Fibroblast of villous mesenchyme (primary cell): ENCODE measurements at places on chromosomes 11 and 22.

DNA sequence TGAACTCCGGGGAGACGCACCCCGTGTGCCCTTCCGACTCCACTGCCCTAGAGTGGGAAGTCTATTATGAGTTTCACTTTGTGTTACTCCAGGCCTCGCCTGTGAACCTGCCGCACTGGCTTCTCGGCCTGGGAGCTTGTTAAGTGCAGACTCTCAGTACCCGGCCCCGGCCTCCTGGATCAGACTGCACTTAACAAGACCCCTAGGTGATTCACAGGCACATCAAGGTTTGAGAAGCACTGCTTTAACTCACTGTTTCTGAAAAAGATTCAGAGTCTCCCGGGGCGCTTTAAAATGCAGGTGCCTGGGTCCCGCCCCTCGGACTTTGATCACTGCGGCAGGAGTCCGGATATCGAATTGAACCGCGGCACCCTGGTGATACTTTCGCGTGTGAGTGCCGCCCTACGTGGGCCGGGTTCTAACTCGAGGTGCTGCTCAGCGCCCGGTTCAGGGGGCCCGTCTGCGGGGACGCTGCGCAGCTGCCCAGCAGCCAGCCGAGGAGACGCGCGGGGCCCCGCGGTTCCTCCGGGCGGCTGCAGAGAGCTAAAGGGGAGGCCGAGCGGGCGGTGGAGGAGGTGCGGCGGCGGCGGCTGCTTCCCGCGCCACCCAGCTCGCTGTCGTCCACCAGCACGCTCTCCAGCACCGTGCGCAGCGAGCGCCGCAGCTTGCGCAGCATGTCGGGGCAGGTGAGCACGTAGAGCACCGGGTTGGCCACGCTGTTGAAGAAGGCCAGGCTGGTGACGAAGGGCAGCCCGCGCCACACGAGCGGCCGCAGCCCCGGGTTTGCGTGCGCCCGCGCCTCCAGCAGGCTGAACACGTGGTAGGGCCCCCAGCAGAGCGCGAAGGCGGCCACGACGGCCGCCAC, 3.4 kb downstream of the PTGDR2 start:
- DNase-seq: no peak

DNA sequence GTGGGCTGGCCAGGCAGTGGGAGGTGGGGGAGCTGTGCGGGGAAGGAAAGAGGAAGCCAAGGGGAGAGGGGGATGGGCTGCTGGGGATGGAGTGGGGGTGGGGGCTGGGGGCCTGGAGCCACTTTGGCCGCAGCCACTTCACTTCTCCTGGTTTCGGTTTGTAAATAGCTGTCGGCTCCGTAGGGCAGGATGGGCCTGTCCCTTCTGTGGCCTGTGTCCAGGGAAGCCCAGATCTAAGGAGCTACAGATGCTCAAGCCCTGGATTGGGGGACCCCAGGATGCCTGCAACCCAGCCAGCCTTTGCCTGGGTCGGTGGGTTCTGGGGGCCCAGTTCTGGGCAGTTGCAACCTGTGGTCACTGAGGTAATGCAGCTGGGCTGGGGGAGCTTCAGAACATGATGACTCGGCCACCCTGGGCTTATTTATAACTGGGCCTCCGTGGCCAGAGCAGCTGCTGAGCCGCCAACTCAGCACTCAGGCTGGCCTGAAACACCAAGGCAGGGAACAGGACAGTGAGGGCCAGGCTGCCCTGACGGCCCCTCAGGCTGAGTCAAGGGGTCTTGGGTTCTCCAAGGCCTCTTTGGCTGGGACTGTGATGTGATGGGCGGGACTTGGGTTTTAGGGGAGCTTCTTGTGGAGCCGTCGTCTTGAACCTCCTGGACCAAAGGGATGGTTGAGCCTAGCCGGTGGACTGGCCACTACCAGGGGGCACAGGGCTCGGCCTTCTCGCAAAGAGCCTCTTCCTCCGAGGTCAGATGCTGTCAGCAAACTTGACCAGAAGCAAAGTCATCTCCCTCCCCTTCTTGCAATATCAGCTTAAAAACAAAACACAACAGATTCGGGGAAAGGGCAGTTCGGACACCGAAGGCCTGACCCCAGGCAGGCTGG, 15.0 kb upstream of the SLC39A13 start:
- peak; percentile 67 for DNase-seq

DNA sequence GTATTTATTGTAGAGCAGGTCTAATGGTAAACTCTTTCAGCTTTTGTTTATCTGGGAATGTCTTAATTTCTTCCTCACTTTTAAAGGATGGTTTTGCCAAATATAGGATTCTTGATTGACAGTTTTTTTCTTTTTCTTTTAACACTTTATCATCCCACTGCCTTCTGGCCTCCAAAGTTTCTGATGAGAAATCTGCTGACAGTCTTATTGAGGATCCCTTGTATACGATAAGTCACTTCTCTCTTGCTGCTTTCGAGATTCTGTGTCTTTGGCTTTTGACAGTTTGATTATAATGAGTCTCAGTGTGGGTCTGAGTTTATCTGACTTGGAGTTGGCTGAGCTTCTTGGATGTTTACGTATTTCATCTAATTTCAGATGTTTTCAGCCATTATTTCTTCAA, 6.7 kb upstream of the TSKU start:
- no peak for DNase-seq

- no peak for DNase-seq
Measured at GRCh38 chr11:113859665-113860064, 15.7 kb downstream of the USP28 start.

- DNase-seq: peak; percentile 72
Measured at GRCh38 chr22:17957693-17958092, 66.7 kb downstream of the MICAL3 start.

DNA sequence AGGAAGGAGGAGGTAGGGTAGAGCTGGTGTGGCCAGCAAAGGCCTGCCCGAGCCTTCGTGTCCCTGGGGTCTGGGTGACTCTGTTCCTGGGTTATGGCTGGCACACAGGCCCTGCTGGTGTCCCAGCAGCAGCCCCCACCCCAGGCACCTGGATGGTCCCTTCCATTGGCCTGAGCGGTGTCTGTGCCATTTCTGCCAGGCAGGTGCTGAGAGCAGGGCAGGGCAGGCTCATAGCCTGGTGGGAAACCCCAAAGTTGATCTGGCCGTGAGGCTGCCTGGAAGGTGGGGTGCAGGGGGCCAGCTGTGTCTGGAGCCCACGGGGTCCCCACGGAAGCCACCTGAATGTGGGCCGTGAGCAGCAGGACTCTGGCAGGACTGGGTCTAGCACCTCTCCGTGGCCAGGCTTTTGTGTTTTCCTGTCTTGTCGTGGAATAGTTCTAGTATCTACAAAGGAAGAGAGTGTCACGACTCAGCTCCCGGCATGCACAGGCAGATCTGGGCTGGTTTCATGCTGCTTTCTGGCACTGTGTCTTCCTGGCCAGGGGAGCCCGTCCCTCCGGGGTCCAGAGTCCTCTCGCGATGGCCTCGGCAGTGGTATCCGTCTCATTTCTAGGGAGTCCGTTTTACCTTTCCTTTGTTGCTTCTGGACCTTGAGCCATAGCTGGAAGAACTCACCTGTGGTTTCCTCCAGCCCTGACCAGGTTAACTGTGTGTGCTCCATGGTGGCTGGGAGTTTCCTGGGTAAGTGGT, 83.7 kb downstream of the KCNQ1 start:
- DNase-seq: no peak

- peak; percentile 66 for DNase-seq
Measured at GRCh38 chr22:36405671-36406538, 18.1 kb upstream of the MYH9 start.

DNA sequence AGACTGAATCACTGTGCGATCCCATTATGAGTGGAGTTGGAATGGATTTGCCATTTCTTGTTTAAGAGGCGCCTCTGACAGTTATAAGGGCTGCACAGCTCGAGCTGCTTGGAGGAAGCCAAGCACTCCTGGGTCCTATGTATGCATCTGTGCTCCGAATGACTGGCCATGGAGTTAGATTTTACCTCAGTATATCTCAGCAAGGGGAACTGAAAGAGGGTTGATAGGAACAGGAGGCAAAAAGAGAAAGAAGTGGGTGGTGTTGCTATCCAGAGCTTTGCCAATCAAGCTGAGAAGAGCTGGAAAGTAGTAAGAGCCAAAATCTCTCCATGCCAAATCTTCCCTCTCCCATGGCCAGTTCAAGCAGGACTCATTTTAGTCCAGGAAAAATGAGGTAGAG, 632.0 kb upstream of the KIRREL3 start:
- no peak for DNase-seq

DNA sequence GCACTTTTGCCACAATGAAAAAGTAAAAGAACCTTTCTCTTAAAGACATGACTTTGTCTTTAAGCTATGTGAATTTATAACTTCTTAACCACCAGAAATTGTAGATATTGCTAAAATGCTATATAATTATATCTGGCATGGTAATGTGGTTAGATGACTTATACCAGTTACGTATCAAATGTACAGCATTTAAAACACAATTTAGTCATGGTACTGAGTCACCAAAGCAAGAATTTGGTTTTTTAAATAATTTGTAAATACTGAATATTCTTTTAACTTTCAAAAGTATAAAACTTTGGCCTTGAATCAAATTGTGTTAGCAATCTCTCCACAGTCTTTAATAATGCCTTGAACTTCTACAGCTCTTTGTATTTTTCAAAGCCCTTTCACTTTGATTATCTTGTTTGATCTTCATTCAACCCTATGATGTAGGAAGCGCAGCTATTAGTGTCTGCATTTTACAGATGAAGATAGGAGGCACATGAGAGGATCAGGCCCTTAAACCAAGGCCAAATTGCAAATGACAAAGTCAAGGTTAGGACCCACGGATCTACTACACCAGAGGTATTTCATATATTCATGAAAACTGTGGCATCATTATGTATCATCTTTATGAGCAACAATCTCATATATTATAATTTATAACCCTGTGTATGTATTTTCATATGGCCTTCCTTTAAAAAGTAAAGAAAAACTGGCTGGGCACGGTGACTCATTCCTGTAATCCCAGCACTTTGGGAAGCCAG, 4.4 kb upstream of the SYTL2 start:
- DNase-seq: peak; percentile 56

GRCh38 chr11:17463546-17464174, 13.0 kb downstream of the ABCC8 start:
- no peak for DNase-seq

- DNase-seq: peak; percentile 66
Measured at GRCh38 chr11:65432686-65433582, 10.3 kb downstream of the NEAT1 start.

DNA sequence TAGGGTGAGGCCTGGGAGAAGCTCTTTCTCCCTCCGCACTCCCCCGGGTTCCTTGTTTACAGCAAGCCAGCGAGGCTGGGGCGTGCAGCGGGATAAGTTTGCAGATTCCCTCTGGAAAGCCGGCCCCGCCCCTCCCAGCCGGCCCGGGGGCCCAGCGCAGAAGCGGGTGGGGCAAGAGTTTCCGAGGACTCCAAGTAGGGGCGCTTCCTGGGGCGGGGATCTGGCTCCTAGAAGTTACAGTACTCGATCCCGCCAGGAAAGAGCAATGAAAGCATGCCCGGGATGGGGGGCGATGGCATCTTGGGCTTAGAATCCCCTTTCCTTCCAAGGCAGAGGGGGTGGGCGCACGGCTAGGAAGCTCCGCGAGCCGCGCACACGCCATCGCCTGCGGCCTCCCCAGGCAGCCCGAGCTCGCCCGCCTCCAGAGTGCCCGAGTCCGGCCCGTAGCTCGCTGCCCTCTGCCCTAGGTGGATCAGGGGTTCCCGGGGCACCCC, 385 bp downstream of the TST start:
- DNase-seq: peak; percentile 88

- no peak for DNase-seq
Measured at GRCh38 chr11:126404367-126404766, 48.9 kb downstream of the ST3GAL4 start.

DNA sequence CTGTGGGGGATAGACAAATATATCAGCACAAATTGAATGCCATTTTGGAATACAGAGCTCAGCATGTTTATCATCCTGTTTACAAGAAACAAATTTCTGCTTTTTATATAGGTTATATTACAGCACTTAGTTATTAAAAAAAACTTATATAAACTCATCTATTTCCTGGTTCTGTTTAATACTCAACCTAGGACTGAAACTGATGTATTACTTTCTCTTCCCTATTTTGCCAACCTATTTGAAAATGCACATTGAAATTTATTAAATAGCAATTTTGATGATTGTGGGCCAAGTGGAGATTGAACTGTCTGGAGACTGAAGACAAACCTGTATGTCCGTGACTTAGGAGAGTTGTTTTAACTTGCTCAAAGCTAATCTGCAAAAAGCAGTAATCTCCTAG, 288.3 kb upstream of the ANO3 start:
- no peak for DNase-seq

DNA sequence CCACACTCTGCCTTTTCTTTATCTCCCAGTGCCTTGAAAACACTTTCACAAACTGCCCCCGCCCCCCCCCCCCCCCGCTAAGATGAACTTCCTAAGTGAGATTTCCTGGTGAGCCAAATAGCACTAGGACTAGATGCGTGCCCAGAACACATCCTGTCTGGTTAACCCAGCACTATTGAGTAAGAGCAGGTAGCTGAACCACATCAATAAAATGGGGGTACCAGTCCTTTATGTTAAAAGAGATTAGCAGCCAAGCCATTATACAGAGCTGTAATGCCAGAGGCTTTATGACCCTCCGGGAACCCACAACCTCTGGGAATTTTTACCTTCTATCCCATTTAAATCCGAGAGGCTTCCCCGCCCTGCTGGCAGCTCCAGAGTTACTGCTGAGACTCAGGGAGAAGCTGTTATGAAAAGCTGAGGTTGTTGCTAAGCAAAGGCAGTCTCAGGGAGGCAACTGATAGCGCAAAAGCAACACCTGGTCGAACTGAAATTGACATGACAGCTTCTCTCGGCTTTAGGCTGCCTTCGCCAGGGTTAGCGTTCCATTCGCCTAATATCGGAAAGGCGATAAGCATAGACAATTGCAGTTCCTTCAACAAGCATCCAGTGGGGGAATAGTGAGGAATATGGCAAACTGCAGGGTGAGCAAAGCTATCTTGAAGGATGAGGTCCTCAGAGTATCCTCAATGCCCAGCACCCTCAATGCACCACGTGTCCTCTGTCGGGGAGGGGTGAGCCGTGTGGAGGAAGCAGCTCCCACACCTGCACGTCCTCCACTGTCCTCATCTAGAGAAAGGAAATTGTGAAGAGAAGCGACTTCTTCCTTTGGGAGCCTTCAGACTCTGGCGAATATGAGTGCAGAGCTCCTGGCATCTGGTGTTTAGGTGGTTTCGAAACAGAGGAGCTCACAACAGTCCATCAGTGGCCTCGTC, 977.0 kb downstream of the NTM start:
- no peak for DNase-seq

DNA sequence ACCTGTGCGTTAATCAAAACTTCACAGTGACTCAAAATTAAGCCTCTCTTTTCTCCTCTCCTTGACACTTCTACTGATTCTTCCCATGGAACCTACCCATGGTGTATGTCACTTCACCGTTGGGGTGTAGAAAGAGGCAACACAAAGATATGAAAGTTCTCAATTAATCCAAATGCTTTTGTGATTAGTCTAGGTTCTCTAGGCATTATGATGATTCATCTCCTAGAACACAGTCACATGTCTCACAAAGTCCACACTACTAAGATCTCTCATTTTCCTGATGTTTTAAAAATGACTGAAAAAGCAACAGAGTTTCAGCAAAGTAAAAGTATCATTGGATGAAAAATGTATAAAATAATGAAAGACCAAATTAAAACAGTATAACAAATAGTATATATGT, 13.7 kb upstream of the SCGB2A2 start:
- DNase-seq: no peak
